Endothelial cell (in vitro differentiated cells): ENCODE measurements at places on chromosomes 12 and 14. TPM values are rescaled to one million over a fixed set of nuclear protein-coding genes. Genes with fewer than 3 reads are reported as not detected.

GRCh38 chr12:6903722-6904121 lies 900 bp upstream of the LRRC23 start:
- DNase-seq: no peak

Gene CACNA1C
- total RNA-seq: 11.1 TPM

Gene IFNG
- total RNA-seq: not detected

- DNase-seq: no peak
Measured at GRCh38 chr12:39830171-39830570, 210.6 kb upstream of the ABCD2 start.

GRCh38 chr14:86625637-86626036 lies 1095.7 kb downstream of the FLRT2 start:
- DNase-seq: no peak

GRCh38 chr14:38959021-38959420 lies 144.0 kb downstream of the SEC23A start:
- DNase-seq: no peak
